ENCODE measurements at places on chromosomes 13 and 19.

- no peak for DNase-seq
Measured at GRCh38 chr19:15672580-15673175, at the start of gene CYP4F12. CYP4F12 (plus strand) TSS chr19:15673087; CDS start chr19:15673530, 443 bp downstream.

DNA sequence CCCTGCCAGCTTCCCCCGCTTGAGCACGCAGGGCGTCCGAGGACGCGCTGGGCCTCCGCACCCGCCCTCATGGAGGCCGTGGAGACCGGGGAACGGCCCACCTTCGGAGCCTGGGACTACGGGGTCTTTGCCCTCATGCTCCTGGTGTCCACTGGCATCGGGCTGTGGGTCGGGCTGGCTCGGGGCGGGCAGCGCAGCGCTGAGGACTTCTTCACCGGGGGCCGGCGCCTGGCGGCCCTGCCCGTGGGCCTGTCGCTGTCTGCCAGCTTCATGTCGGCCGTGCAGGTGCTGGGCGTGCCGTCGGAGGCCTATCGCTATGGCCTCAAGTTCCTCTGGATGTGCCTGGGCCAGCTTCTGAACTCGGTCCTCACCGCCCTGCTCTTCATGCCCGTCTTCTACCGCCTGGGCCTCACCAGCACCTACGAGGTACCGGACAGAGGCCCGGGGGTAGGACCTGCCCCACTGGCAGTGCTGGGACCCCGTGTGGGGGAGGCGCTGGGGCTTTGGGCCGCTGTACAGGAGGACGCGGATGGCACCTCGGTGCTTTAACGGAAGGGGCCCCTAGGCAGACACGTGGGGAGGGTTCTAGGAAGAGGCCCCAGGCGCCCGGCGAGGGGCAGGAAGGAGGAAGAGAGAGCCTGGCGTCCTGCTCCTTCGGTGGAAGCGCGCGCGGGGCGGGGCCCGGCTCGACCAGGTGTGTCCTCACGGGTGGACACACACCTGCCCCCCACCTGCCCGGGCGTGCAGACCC is 681 bp downstream of the SLC5A5 start:
- no peak for DNase-seq

DNA sequence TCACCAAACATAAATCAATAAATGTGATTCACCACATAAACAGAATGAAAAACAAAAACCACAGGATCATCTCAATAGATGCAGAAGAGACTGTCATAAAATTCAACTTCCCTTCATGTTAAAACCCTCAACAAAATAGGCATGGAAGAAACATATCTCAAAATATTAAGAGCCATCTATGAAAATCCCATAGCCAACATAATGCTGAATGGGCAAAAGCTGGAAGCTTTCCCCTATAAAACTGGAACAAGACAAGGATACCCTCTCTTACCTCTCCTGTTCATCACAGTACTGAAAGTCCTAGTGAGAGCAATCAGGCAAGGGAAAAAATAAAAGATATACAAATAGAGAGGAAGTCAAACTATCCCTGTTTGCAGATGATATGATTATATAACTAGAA is 806.1 kb upstream of the MIR17HG start:
- DNase-seq = no peak

- DNase-seq = no peak
Measured at GRCh38 chr13:103371271-103371670, 305.1 kb upstream of the SLC10A2 start.

DNA sequence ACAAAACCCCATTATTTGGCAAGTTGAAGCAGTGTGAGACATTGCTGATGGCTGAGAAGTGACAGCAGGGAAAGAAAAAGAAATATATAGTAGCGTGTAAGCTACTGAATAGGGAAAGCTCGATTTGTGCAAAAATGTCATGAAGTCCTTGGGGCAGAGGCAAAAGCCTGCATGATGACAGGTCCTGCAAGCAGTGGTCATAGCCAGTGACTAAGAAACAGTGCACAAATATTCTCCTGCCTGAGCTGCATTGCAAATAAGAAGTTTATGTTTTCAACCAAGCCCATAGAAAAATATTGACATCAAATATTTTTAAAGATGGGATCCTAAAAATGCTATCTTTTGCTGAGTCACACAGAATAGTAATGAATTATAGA is 270.0 kb downstream of the SLITRK6 start:
- DNase-seq = no peak

DNA sequence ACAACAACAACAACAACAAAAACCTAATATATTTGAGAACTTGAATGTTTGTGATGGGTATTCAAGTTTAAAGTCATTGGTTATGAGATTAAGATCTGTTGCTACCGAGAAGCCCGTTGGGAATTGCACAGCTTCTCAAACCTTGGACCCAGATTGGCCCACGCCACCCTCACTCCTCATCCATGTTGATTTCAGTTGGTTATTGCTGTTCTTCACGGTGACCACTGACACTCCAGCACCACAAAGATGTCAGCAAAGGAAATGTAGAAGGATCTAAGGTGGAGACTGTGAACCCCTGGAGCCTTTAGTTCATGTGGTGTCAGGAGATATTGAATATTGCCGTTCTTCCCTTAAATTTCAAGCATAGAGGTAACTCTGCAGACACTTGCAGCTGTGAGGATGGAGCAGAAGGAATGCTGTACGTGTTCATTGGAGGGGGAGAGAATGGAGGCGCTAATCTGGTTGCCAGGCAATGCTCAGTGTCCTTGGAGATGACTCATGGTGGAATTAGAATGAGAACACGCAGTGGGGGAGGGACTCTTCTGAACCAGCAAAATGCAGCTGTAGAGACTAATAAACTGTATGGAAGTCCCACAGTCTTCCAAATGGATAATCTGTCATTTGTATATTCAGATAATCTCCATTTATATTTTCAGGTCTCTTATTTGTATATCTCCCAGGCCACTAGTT is 20.8 kb upstream of the ZNF835 start:
- no peak for DNase-seq

GRCh38 chr13:110309661-110310524 is 2.8 kb downstream of the COL4A2 start:
- no peak for DNase-seq
